ENCODE measurements at places on chromosomes 1 and 21.

DNA sequence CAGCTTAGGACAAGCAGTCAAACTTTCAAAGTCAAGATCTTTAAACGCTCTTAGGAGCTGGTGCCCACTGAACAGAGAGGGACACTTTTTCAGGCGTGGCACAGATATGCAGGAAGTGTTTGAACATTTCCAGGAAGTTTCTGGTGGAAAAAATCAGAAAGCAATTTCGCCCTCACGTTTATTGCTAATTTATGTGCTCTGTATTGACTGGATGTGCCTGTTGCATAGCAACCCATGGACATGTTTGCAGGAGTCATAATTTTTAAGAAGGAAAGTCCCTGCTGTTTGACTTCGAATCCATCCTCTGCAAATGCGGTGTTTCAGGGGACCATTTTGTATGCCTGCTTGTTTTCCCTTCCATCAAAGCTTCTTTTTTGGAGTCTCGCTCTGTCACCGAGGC, 239.9 kb upstream of the IRF2BP2 start:
- DNase-seq, result no peak

- DNase-seq, result no peak
These were observed 15.6 kb downstream of the YY1AP1 start for GRCh38 chr1:155673003-155673402.

DNA sequence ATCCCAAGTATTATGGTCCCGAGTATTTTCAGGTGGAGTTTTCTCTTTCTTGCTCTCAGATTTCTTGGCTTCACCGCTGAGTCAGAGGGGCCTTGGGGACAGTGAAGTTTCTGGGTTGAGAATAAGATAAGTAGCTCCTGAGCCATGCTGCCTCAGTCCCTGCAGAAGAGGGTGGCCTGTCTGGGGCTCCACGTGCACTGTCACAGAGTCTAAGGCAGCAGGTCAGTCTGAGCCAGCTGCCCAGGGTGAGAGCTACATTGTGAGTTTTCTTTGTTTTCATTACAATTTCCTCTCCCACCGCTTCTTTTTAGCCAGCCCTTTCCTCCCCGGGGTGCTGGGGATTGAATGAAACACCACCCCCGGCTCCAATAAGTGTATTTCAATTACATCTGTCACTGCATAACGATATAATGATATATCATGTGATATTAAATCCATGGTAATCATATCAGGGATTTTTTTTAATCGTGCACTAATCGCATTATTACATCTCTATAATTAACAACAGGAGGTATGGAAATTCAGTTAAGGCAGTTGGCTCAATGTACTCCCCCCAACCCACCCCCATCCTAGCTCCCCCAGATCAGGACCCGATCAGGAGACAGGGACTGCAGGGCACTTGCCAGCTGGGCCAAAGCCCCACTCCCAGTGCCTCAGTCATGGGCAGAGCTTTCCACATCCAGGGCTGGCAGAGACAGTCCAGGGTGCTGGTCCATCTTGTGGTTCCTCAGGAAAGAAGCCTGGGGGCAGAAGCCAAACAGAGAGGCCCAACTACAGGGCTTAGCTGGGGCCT, 43.7 kb downstream of the DMAP1 start:
- DNase-seq, result no peak

DNA sequence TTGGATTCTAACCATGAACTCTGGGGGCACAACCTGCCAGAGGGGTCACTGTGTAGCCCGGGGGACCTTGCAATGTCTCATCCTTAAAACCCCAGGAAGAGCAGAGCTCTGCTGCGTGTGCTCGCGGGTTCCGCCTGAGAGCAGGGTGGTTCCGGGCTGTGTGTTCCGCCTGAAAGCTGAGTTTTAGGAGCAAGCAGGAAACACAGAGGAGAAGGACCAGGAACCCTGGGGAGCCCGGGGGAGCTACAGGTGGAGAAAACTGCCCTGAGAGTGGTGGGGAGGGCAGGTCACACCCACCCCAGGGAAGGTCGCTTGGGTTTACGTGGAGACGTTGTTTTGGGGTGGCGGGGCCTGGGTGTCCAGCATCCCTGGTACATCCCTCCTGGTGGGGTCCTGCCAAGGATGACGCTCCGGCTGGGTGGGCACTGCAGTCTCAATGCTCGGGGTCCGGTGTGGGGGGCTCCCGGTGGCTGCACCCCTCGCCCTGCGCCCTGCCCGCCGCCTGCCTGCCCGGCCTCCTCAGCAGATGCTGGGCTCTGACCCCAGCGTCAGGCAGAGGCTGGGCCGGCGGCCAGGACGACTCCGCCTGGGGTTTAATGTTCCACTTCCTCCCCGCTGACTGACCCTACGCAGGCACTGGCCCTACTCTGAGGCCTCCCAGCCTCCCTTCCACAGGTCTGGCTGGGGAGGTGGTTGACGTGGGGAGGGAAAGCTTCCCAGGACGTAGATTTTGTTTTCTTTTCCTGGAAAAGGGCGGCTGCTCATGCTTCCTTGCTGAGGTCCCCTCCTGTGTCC, 17.3 kb upstream of the C1orf159 start:
- DNase-seq, result no peak

- DNase-seq, result no peak
These were observed 123.9 kb downstream of the RRAGC start for GRCh38 chr1:38735651-38736161.

- DNase-seq, result no peak
These were observed 35.7 kb downstream of the EIF4G3 start for GRCh38 chr1:21141030-21141429.

GRCh38 chr21:16072737-16073136, 343.0 kb downstream of the USP25 start:
- no peak for DNase-seq

DNA sequence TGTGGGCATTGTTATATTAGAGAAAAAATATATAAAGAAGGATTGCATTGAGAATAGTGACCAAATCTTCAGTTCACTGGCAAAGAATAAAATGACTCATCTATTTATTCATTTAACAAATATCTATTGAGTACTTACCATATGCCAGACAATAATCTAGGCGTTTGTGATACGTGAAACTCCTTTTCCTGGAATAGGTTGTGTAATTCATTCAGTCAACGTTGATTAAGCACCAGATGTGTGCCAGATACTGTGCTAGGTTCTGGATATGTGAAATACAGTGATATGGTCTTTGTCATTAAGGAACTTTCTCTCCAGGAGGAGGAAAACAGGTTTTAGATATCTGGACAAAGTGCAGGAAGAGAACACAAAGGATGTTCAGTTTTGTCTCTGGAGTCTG, 344.5 kb downstream of the RWDD3 start:
- no peak for DNase-seq

DNA sequence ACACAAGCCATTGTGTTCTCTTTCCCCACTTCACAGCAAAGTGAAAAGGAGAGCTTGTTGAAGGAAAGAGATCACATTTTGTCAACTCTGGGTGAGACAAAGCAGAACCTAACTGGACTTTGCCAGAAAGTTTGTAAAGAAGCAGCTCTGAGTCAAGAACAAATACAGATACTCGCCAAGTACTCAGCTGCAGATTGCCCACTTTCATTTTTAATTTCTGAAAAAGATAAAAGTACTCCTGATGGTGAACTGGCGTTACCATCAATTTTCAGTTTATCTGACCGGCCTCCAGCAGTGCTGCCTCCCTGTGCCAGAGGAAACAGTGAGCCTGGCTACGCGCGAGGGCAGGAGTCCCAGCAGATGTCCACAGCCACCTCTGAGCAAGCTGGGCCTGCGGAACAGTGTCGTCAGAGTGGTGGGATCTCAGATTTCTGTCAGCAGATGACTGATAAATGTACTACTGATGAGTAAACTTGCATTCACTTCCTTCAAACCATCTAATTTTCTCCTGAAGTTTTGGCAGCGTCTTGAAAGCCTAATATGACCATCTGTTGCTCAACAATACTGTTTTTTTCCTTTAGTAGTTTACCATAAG, 43.7 kb downstream of the BACH1 start:
- no peak for DNase-seq

DNA sequence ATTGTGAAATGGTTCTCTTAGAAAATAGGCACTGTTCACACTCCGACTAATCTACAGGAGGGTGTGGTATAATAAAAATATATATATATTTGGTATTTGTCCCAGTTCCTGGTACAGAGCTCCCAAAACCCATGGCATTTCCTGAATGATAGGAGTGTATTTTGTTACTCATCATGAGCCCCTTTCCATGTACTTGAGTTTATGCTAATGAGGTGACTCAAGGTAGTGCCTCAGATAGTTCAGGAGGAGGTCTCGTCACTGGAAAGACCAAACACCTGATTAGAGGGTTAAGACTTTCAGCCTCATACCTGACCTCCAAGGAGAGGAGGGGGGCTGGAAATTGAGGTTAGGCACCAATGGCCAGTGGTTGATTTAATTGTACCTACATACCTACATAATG, 57.9 kb downstream of the TTC3 start:
- DNase-seq, result no peak

DNA sequence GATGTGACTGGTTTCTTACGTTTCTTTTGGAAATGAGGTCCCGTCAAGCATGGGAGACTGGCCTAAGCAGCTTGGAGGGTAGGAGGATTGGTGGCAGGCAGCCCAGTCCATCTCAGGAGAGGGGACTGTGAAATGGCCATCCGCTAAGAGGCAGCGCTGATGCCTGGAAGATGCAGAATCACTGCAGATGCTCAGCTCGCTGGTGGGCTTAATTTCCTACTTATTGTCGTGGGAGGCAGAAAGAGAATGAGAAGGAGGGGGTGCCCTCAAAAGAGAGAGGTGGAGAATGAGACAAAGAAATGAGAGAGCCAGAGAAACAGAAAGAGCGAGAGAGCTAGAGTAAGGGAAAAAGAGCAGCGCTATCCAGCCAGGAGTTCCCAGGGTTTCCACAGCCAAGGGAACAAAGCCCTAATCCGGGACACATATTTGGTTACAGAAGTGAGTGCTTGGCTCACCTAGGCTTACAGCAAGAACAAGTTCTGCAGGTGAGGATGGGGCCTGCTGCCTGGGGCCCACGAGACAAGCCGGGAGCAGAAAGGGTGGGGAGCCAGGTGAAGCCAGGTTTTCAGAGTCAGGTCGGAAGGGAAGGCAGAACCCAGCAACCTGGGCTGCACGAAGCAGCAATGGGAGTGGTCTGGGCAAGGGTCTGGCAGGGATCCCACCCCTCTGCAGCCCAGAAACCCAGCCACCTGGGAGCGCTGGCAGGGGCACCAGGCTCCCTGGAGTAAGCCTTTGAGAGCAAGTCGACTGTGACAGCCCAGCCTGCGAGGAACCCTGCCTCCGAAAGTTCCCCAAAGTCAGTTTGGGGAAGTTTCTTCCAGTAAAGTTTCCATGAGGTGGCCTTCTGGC, 5.8 kb downstream of the ECE1 start:
- no peak for DNase-seq

DNA sequence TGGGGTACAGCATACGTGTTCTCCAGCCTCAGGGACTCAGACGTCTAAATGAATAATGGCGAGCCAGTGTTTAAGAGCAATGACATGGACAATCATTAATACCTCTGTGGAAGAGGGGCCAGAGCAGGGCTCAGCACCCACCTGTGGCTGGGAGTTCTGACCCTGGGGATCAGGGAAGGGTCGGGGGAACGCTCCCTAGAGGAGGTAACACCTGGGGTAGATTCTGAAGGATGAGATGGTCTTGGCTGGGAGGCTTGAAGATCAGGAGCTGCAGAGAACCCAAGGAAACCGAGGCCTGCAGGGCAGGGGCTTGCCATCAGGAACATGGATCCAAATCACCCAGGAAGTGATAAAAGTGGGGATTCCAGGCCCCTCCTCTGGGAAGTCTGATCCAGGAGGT, 138.2 kb upstream of the RUNX3 start:
- no peak for DNase-seq

DNA sequence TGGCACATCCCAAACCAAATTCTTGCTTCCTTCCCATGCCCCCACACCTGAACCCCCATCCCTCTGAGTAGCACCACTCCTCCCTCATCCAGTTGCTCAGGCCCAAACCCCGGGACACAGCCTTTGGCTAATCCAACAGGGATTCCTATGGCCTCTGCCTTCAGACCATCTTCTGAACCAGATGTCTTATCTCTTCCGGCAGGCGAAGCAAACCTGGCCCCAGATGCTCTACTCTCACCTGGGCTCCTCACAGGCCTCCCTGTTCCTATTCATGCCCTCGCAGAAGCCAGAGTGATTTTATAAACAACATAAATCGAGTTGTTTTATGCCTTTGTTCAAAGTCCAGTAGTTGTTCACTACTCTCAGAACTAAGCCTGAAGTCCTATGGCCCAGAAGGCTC, 12.5 kb upstream of the KCNA2 start:
- DNase-seq, result no peak

DNA sequence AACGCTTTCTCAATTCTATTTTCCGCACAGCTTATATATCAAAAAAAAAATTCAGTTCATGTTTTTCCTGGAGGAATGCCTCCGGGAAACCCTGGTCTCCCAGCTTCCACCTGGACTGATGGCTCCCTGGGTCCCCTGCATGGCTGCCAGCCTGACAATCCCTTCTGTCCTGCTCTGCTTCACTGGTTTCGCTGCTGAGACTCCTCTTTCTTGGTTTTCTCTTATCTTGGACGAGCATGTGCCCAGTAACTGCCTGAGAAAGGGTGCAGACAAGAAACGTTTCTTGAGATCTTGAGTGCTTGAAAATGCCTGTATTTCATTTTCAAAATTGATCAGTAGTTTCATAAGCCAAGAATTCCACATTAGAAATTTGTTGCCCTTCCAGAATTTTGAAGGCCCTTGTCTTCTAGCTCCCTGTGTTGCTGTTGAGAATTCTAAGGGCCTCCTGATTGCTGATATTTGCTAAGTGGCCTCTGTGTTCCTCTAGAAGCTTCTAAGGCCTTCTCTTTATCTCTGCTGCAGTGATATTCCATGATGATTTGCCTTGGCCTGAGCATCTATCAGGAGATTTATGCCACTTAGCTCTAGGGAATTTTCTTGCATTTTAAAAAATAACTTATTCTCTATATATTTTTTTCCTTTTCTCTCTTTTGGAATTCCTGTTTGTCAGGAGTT, 44.7 kb downstream of the ETS2 start:
- DNase-seq, result no peak

- DNase-seq, result no peak
These were observed 78.4 kb downstream of the HS2ST1 start for GRCh38 chr1:86992861-86993260.

DNA sequence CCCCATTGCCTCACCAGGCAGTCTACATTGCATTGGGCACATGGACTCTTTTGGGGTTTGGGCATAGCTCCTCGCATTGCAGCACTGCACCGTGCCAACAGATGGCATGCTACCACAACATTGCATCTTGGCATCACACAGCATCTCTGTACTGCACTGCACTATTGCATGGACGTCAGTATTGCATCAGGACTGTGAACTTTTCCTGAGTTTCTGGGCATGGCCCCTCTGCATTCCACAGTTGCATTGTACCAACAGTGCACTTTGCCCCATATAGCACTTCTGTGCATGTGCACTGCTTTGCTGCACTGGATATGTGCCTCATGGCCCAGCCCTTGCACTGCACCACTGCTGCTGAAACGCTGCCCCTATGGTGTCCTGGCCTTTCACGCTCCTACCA, 9.6 kb downstream of the PTPRU start:
- no peak for DNase-seq

DNA sequence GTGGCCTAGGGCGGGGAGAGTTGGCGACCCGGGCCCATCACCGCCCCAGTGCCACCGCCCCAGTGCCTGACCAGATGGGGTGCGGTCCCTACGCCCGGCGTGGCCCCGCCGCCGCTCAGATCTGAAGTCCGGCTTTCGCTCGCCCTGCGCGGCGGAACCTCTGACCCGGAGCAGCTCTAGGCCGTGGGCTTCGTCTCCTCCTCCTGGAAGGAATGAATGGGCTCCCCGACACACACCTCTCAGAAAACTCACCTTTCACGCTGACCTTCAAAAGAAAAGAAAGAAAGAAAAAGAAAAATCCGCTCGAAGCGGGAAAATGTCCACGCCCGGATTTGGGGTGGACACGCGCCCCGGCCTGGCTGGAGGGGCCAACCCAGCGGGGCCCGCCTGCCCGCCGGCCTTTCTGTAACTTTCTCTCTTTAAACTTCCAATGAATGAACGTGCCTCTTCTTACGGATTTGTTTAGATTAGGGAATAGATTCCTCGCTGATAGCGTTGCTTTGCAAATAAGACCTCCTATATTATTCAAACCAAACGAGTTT, 5.4 kb upstream of the SIM2 start:
- no peak for DNase-seq

Data from CD4-positive, alpha-beta T cell treated with Interleukin-6 at 100 ng/mL for 8 hours (primary cell).